ENCODE measurements at places on chromosomes 6 and 20.

GRCh38 chr6:24749297-24749696 is 25.4 kb upstream of the GMNN start:
- DNase-seq, result no peak

GRCh38 chr20:9600562-9600961 is 86.2 kb downstream of the LAMP5 start:
- no peak for DNase-seq

DNA sequence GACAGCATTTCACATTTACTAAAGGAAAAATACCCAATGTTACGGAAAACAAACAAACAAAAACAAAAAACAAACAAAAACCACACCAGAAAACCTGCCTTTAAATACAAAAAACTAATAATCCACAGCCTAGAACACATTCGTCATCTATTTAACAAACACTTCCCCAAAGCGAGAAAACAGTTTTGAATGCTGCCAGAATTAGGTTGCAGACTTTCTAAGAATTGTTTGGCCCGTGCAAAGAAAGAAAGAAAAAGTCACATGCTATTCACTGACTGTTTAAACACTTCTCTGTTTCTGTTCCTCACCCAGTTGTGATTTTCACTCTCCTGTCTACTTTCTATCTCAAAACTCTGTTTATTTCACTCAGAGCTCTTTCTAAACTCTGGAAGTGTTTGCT is 52.5 kb downstream of the BCAS1 start:
- DNase-seq, result no peak

- DNase-seq, result no peak
Measured at GRCh38 chr6:129680633-129681032, 29.3 kb downstream of the ARHGAP18 start.

DNA sequence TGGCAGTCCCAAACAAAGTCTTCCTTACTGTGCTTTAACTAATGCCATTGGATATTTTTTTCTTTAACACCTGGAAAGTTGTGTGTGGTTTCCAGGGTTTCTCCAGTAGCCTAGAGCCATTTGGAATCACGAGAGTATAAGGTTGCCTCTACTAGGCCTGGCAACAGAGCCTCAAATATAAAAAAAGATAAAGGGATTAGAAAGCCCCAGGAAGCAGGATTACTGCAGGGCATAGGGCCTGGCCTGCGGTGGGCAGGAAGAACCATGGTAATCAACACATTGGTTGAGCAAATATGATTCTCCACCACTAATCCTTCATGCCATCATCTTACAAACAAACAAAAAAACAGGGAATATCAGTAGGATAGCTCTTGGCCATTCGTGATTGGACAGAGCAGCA is 177.8 kb upstream of the GGTLC1 start:
- DNase-seq, result no peak

Data from Caco-2 (cell line).